CD14-positive monocyte (primary cell): ENCODE measurements at places on chromosomes 16 and 17.
A peak's percentile ranks its signal among the peaks of the same experiment; 100 is the strongest.

DNA sequence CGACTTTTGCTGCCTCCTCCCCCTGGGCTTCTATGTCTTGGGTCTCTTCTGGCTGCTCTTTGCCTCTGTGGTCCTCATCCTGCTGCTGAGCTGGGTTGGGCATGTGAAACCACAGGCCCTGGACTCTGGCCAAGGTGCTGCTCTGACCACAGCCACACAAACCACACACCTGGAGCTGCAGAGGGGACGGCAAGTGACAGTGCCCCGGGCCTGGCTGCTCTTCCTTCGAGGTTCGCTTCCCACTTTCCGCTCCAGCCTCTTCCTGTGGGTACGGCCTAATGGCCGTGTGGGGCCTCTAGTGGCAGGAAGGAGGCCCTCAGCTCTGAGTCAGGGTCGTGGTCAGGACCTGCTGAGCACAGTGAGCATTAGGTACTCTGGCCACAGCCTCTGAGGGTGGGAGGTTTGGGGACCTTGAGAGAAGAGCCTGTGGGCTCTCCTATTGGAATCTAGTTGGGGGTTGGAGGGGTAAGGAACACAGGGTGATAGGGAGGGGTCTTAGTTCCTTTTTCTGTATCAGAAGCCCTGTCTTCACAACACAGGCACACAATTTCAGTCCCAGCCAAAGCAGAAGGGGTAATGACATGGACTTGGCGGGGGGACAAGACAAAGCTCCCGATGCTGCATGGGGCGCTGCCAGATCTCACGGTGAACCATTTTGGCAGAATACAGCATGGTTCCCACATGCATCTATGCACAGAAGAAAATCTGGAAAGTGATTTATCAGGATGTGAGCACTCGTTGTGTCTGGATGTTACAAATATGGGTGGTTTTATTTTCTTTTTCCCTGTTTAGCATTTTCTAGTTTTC is 2.3 kb downstream of the GP1BA start:
- DNase-seq = peak; percentile 76

DNA sequence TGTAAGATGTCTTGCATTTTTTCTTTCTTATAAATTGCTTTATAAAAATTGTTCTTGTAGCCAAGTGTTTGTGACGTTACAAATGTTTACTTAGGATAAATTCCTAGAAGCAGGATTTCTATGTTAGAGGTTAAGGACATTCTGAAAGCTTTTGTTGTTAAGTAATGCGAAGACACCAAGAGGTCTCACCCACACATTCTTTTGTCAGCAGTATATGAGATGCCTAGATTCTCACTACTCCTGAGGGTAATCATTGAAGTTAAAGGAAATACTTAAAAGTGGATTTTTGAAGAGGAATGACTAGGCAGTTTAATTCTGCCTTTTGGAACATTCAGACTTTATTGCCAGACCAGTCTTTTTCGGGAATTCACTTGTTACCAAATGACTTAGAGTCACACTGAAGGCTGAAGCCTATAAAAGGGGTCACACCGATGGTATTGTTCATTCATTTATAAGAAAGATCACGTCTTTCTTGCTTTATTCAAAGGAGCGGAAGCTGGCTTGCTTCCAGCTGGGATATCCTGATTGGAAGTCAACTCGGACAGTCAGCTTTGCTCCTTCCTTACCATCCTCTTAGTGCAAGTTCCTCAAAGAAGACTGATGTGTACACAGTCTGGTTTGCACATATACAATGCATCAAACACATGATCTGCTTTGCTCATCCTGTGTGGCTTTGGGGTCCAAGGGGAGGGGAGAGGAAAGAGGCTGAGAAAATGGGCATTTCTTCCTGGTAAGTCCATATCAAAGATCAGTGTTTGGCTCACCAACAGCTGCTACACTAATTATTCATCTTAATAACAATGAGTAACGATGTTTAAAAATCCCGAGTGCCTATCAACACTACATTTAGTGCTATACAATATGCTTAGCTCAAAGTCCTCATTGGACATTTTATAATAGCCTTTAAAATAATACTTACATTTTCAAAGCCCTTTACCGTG is 160.0 kb downstream of the MAP2K6 start:
- no peak for DNase-seq

DNA sequence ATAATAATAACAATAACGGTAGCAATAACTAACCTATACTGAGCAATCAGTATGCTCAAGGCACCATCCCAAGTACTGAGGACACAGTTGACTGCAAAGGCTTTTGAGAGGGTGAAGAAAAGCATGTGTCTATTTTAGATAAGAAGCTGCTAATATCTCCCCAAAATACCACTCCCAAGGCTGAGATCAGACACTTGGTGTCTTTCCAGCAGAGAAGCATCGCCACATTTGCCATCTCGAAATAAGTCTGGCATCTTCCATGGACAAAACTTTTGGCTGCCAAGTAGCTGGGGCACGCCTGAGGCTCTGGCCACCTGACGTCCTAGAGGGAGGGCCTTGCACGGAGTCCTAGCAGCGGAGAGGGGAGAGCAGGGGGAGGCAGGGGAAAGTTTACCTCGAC is 39.0 kb downstream of the ZNF423 start:
- no peak for DNase-seq

DNA sequence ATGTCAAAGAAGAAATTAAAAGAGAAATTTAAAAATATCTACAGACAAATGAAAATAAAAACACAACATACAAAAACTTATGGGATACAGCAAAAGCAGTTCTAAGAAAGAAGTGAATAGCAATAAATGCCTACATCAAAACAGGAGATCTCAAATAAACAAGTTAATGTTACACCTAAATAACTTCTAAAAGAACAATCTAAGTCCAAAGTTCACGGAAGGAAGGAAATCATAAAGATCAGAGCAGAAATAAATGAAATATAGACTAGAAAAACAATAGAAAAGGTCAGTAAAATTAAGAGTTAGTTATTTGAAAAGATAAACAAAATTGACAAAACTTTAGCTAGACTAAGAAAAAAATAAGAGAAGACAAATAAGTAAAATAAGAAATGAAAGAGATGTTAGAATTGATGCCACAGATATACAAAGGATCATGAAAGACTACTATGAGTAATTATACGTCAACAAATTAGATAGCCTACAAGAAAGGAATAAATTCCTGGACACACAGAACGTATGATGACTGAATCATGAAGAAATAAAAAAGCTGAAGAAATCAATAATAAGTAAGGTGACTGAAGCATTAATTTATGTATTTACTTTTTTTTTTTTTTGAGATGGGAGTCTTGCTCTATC is 100.4 kb downstream of the CEP112 start:
- no peak for DNase-seq

- DNase-seq = no peak
Observed at GRCh38 chr17:66704858-66705520, 129.9 kb upstream of the CACNG5 start.

DNA sequence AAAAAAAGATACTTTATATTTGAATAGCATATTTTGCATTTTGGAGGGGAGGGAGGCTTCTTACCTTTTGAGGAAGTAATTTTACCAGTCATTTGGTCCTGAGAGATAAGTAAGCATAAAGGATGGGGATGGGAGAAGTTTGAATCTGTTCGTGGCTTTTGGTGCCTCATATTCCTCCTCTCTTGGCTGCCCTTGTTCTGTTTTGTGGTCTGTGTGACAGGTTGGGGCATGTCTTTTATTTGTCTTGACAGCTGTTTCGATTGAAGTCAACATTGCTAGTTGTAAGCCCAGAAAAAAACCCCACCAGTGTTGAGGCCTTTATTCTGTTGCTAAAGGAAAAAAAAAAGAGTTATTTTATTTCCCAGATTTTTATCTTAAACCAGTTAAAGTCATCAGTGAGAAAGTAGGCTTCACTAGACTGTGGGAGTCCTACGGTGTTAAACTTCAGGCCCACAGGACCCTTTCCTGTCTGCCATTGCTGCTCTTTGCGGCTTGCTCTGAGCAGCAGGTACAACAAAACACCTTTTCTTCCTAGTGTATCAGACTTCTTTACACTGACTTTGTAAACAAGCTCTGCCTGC is 11.4 kb downstream of the SLC7A6 start:
- no peak for DNase-seq

- DNase-seq = no peak
Observed at GRCh38 chr16:30348929-30349328, 6.2 kb downstream of the CD2BP2 start.

DNA sequence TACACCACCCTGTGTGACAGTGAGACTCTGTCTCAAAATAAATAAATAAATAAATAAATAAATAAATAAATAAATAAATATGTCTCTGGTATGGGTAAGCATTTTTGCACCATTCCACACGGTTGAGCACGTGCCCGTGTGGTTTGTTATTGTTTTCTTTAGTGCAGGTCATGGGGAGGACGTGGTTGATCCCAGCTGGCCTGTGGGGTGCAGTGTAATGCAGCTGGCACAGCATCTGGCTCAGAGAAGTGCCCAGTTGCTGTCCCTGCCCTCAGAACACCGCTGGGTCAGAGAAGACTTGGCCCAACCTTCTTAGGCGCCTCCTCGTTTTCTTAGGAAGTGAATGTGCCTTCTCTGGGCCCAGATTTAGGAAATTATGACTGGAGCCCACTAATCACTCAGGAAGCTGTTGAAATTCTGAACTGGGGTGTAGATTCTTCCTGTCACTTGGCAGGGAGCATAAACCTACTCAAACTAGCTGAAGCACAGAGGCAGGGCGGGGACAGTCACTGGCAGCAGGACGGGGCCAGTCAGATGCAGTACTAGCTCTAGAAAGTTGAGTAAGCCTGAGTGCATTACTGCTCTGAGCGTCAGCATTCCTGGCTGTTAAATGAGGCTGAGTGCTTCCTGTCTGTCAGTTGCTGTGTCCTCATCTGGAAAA is 85.9 kb downstream of the SNX29 start:
- peak; percentile 73 for DNase-seq
